Endothelial cell (in vitro differentiated cells): ENCODE measurements at places on chromosomes 3 and 15. TPM values are rescaled to one million over a fixed set of nuclear protein-coding genes. Genes with fewer than 3 reads are reported as not detected.

EEFSEC gene
- total RNA-seq: 7.1 TPM

SCN5A gene
- total RNA-seq: 1.4 TPM

CHRM5 gene
- not detected for total RNA-seq

CNTN3 gene
- 0.62 TPM for total RNA-seq

PPP1R14D gene
- total RNA-seq: not detected

- H3K4me3 ChIP-seq: no peak overlapping the region
- peaks cover 43% of the 10 kb centered on the region for H3K4me1 ChIP-seq
- no peak overlapping the region for H3K27ac ChIP-seq
- no peaks in the 10 kb centered on the region for H3K36me3 ChIP-seq
- DNase-seq: no peak
Measured at GRCh38 chr15:85458764-85459163, 78.4 kb downstream of the AKAP13 start.

DNA sequence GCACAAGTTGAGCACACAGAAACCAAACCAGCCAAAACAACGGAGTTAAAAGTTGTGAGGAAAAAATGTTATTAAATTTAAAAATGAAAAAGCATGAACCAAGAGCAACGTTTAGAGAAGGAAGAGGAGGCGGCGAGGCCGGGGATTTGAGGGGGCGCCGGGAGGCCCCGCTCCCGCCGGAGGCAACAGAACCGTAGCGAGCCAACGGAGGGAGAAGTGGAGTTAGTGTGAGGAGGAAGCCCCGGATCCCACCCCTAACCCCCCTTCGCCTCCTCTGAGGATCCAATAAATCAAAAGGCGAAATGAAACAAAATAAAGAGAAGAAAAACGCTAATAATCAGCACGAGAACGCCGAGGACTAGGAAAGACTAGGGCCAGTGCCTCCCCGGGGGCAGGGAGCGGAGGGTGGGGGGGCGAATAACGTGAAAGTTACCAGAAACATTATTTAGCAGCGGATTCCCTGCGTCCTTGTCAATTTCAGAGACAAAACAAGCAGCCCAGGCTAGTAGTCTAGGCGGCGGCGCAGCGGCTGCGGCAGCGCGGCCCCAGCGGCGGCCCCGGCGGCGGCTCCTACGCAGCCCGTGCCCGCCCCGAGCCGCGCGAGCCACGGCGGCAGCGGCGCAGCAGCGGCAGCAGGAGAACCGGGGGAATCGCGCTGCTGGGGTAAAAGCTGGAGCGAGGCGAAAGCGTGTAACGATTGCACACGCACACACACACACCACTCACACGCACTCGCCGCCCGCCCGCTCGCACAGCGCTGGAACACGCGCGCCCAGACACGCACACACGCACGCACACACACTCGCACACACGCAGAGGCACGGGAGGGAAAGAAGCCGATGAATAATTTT, 1.7 kb downstream of the MEIS2 start:
- no peaks in the 10 kb centered on the region for H3K36me3 ChIP-seq
- H3K27ac ChIP-seq: no peak overlapping the region

DNA sequence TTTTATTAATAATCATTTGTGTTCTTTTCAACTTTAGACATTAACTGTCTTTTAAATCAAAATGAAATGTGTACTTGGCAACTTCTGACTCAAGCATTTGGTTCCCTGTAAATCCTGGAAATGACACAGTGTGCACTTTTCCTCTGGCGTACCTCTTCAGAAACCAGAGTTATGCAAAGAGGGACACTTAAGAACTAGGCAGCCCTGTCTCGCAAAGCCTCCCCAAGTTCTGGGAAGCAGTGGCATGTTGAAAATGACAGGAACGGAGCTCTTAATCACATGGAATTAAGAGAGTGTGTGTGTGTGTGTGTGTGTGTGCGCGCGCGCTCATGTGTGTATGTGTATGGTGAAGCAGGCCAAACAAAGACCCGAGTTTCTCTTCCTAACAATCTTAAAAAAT, 707.4 kb downstream of the MECOM start:
- H3K27ac ChIP-seq: no peak overlapping the region
- H3K27me3 ChIP-seq: no peaks in the 10 kb centered on the region
- no peaks in the 10 kb centered on the region for H3K36me3 ChIP-seq
- H3K4me3 ChIP-seq: no peak overlapping the region

DNA sequence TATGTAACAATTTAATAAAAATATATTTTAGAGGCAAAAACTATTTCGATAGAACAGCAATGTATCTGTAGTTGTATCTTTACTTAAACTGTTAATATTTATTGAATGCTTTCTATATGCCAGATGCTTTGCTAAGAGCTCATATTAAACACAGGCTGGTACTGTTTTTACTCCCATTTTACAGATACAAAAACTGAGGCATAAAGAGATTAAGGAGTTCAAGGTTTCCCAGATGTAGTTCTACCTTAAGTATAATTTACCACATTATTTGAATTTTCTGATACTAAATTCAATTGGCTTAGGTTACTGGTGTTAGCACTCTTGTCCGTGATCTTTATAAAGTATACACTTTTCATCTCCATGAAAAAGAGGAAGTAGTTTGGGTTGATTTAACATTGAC, 149.8 kb downstream of the ROBO2 start:
- DNase-seq: no peak
- no peaks in the 10 kb centered on the region for H3K4me1 ChIP-seq
- H3K36me3 ChIP-seq: no peaks in the 10 kb centered on the region

DNA sequence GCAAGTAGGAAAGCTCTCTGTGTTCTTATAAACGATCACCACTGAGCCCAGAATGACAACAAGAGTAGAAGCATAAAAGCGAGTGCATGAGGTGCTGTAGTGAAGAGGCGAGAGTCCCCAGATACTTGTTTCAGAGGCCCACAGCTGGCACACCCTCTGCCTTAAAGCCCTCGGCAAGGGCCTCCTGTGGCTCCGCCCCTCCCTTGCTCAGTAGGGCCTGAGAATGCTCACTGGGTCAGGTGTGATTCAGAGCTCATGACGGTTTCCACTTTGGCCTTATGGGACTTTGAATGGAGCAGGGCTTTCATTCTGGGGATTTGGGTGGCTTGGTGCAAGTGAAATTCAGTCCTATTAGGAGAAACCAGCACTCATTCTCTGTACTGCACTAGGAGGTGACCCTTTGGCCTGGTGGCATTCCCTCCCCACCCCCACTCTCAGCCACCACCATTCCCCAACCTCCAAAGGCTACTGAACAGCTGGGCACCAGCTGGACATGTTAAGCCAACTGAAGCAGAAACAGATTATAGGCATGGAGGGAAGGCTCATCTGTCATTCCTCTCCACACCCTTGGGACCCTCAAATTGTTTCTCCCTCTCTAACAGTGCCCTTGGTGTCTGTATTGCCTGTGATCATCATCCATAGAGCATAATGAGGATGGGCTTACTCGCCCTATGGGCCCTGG, 109.6 kb upstream of the CTDSPL start:
- DNase-seq: no peak
- H3K4me1 ChIP-seq: peaks cover 3% of the 10 kb centered on the region
- H3K4me3 ChIP-seq: no peak overlapping the region
- peaks cover 78% of the 10 kb centered on the region for H3K36me3 ChIP-seq

GRCh38 chr15:100043692-100044091, 298.1 kb downstream of the ADAMTS17 start:
- peaks cover 4% of the 10 kb centered on the region for H3K36me3 ChIP-seq
- H3K4me1 ChIP-seq: no peaks in the 10 kb centered on the region
- no peaks in the 10 kb centered on the region for H3K27me3 ChIP-seq
- no peak overlapping the region for H3K4me3 ChIP-seq

GRCh38 chr3:11346416-11346815, 74.2 kb downstream of the ATG7 start:
- peaks cover 29% of the 10 kb centered on the region for H3K36me3 ChIP-seq
- H3K4me3 ChIP-seq: no peak overlapping the region
- no peak overlapping the region for H3K27ac ChIP-seq
- H3K4me1 ChIP-seq: no peaks in the 10 kb centered on the region

DNA sequence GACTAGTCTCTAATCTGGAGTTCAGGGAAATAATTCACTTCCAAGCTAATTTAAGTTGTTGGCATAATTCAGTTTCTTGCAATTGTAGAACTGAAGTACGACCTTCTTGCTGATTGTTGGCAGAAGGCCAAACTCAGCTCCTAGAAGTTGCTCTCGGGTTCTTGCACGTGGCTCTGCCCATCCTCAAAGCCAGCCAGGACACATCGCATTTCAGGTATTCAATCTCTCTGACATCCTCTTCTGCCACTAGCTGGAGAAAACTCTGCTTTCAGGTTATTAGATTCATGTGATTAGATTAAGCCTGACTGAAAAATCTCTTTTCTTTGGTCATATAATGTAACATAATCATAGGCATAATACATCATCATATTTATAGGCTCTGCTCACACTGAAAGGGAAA, 362.0 kb downstream of the ZPLD1 start:
- no peak overlapping the region for H3K4me3 ChIP-seq
- DNase-seq: no peak
- H3K27ac ChIP-seq: no peak overlapping the region

GRCh38 chr15:41930221-41930866, 36.5 kb upstream of the SPTBN5 start:
- no peak overlapping the region for H3K4me3 ChIP-seq
- H3K27ac ChIP-seq: no peak overlapping the region
- DNase-seq: no peak
- H3K36me3 ChIP-seq: peaks cover 35% of the 10 kb centered on the region
- peaks cover 21% of the 10 kb centered on the region for H3K27me3 ChIP-seq

- H3K4me3 ChIP-seq: no peak overlapping the region
- H3K36me3 ChIP-seq: peaks cover 5% of the 10 kb centered on the region
- H3K27ac ChIP-seq: no peak overlapping the region
- H3K4me1 ChIP-seq: peaks cover 5% of the 10 kb centered on the region
Measured at GRCh38 chr3:190435618-190436017, 14.1 kb downstream of the TMEM207 start.

DNA sequence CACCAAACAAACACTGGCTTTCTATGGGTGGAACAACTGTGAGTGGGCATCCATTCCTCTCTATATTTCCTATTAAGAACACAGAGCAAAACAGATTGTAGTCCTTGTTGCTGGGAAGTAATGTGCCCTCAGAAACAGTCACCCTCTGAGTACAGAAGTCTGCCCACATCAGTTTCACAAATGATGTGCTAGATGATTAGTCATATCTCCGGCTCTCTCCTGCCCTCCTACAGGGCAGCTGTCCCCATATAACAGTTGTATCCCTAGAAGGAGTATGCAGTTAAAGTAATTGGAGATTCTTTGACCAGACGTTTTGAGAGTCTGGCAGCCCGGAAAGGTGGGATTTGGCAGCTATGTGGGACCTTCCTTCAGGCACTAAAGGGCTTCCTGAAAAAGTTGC, 159.9 kb downstream of the APBA2 start:
- H3K4me3 ChIP-seq: no peak overlapping the region
- DNase-seq: no peak
- H3K27me3 ChIP-seq: peaks cover 1% of the 10 kb centered on the region
- no peak overlapping the region for H3K27ac ChIP-seq
- H3K36me3 ChIP-seq: no peaks in the 10 kb centered on the region

DNA sequence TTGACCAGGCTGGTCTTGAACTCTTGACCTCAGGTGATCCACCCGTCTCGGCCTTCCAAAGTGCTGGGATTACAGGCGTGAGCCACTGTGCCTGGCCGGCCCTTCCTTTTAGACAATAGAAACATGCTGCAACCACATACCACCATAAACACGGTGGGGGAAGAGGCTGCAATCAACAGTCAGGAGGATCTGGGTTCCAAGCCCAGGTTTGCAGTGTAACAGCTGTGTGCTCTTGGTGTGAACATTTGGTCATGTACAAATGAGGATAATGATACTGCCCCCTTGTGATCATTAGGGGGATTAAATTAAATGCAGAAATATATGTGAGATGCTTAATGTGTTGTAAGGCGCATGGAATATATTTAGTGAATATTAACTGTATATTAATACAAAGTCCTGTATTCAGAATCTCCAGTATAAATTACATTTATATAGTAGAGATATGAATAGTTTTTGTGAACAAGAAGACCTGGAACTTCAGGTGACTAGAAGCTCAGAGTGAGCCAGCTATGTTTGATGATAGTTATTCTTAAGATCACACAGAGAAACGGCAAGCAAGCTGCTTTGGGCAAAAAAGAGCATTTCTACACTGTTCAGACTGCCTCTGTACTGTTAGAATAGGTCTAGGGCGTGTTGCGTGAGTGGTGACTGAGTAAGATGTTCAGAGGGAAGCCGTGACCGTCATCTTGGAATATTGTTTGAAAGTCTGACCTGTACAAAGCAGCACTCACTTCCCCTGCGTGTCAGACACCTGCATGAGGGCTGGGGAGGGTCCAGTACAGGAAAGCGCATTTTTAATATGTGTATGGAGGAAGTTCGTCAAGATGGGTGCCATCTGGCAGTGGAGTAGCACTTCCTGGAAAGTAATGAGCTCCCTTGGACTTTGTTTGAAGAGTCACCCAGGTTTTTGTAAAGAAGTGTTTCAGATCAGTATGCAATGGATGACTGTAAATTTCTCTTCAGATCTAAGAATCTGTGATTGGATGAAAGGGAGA, 125.8 kb downstream of the PGPEP1L start:
- no peaks in the 10 kb centered on the region for H3K36me3 ChIP-seq
- peak overlapping the region; percentile 67 for H3K27ac ChIP-seq
- peaks cover 24% of the 10 kb centered on the region for H3K4me1 ChIP-seq
- no peak overlapping the region for H3K4me3 ChIP-seq

- no peak overlapping the region for H3K27ac ChIP-seq
- peaks cover 6% of the 10 kb centered on the region for H3K4me1 ChIP-seq
- H3K36me3 ChIP-seq: no peaks in the 10 kb centered on the region
- no peak for DNase-seq
Measured at GRCh38 chr15:78368651-78369050, 28.5 kb downstream of the CRABP1 start.

DNA sequence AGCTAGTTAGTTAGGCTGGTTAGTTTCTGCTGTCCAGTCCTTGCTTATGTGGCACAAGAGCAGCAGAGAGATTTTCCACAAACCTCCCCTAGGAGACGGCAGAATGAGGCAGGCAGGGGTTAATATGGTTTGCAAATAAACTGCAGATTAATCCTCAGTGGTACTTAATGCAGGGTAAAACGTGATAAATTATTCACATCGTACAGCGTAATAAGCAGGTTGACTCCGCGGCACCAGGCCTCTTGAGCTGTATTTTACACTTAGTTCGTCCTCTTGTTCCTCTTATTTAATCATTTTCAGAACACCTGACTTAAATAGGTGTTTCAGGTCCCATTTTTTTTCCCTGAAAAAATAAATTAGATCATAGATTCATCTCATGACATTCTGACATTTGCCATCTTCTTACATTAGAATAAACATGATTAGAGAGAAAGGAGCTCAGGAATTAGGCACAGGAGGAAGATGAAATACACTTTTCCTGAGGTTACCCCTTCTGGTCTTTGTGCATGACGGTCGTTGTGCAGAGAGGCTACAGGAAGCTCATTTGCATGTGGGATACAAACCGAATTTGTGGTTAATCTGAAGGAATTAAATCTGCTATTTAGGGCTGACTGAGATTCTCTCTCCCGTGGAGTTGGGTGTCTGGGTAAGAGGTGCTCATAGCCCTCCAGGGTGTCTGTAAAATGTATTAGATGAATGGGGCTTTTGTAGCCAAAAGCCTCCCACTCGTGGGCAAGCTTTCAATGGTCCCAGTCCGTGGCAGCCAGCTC, 27.1 kb upstream of the VPS8 start:
- H3K27ac ChIP-seq: no peak overlapping the region
- DNase-seq: no peak
- no peak overlapping the region for H3K4me3 ChIP-seq
- peaks cover 3% of the 10 kb centered on the region for H3K27me3 ChIP-seq
- H3K4me1 ChIP-seq: peaks cover 21% of the 10 kb centered on the region
- H3K36me3 ChIP-seq: no peaks in the 10 kb centered on the region
